ENCODE measurements at places on chromosomes 2 and 18. TPM values are rescaled to one million over a fixed set of nuclear protein-coding genes. Genes with fewer than 3 reads are reported as not detected.

TSPYL6 gene
- not detected for total RNA-seq

GULP1 gene
- 33.6 TPM for total RNA-seq

STAT4 gene
- total RNA-seq: 18.2 TPM

TEKT4 gene
- total RNA-seq: not detected

MPPE1 gene
- 46.2 TPM for total RNA-seq

UPP2 gene
- total RNA-seq: not detected

SCN2A gene
- total RNA-seq: not detected

ATP6V1C2 gene
- not detected for total RNA-seq

DUSP11 gene
- 26.9 TPM for total RNA-seq

SERPINB4 gene
- not detected for total RNA-seq

ASPRV1 gene
- 2.4 TPM for total RNA-seq

POTEJ gene
- total RNA-seq: not detected

CAVIN2 gene
- 14.3 TPM for total RNA-seq

GRCh38 chr2:148653437-148653836 lies 8.9 kb downstream of the EPC2 start:
- DNase-seq: no peak

DNA sequence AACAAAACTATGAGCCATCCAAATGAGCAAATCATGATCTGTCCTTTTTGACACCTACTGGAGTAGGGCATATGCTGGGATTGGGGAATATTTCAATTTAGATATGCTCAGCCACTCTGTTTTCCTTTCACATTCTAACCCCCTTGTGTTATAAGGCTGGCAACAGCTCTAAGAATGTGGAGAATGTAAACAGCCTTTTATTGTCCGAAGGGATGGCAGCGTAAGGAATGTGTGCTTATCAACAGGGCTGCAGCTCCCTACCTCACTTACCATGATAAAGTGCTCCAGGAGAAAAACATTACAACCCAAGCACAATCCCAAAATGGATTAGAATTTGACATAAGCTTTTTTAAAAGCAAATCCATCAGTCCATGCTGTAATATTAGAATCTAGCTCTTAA lies 2.2 kb downstream of the NXPH2 start:
- no peak for DNase-seq

DNA sequence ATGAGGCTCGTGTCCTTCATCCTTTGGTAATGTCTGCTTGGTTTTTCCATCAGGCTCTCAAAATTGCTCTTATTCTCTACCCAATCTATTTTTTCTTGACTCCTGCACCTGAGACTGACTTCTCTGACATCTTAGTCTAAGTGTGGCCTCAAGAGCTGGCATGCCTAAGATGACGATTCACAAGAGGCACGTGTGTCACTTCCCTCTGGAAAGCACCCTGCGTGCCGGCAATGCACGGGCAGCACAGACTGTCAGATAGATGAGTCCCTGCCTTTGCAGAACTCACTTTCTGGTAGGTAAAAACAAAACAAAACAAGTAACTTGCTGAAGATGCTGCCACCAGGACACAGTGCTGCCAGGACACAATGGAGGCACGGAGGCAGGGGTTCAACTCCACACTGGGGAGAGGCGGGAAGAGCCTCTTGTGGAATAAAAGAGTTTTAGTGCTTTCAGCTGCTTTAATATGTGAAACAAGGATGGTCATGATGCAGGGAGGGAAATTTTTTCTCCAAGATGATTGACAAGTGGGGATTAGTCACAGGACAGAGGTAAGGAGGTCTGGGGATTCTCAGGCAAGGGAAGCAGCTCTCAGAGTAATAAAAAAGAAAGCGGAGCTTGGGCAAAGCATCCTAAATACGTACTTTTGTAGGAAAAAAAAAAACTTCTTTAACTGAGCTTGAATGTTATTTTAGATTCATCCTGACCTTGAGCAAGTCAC lies 27.3 kb downstream of the CYB5A start:
- no peak for DNase-seq

DNA sequence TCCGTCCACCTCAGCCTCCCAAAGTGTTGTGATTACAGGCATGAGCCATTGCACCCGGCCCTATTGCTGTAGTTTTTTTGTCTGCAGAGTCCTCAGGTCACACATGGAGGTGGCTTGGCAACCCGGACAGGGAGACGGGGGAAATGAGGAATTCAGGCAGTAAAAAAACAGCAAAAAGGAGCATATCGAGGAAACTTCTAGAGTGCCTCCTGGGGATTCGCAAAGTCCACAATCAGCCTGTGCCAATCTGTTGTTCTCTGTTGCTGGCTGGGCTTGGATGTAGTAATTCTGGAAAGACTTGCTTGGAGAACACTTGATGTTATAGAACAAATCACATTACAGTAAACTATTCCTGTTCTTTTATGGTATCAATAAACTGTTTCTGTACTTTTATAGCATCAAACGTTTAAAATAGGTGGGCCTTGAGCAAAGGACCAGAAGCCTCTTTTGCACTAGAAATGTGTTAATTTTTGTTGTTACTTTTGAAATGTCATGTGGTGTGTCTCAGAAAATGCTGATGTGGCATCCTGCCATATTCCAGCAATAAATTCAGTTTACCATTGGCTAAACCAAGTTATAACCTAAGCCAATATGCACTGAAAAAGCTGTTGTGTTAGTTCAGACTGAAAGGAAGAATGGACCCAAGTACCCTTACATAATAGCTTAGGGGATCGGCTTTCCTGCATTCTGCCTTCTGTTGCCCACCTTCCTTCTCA lies 14.4 kb downstream of the ELAC1 start:
- DNase-seq: no peak

DNA sequence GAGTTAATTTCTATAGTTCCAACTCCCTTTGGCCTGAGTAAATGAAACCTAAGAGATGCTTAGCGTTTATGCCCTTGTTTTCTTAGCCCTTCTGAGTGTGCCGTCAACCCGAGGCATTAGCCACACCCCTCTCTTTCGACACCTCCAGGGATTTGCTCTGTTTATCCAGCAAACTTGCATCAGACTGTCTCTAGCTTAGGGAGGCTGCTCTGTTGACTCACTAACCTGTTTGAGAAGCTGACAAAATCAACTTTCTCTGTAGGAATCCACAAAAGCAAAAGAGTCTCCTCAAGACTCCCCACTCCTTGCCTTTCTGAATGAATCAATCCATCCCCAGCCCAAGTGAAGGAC lies 317.6 kb downstream of the TNS1 start:
- DNase-seq: no peak

DNA sequence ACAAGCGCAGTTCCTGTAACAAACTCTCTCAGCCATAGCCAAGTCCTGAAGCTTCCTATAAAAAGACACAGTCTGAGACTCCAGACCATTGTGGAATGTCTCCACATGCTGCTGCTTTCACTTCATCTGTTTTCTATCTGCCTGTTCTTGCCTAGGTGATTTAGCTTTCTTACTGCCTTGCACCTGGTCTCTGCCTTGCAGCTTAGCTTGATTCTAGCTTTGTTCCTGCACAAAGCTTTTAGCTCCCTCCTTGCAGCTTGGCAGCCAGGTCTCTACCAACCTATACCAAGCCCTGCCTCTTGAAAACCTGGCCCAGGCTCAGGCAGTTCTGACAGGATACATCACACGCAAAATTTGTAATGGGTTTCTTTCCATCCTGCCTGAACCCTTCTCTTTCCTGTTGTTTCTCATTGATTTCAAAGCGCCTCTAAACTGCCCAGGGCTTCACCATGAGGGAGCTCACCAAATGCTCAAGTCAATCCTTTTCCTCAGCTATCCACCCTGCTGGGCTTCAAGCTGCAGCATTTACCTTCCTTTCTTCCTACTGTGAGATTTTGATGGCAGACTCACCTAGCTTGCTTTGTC lies 941.3 kb upstream of the NXPH2 start:
- DNase-seq: no peak

GRCh38 chr18:62044490-62045000 lies 142.3 kb downstream of the PIGN start:
- no peak for DNase-seq

DNA sequence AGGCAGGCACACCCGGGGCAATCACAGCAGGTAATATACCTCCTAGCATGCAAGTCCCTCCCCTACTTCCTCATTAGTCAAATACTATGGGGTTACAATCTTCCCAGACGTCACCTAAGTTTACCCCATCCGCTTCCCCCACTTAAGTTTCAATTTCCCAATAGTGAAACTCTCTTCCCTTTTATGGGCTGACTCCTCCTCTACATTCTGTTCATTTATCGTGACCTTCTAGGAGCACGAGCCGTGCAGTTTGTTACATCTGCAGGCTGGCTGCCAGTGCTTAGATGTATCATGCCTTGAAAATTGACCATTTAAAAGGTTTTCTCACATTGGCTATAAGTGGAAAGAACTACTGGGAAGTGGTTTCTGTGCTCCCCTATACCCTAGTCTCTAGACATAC lies 1357.8 kb upstream of the CRIM1 start:
- DNase-seq: no peak

- DNase-seq: no peak
These were observed 45.9 kb upstream of the TNP1 start for GRCh38 chr2:216905649-216906329.

DNA sequence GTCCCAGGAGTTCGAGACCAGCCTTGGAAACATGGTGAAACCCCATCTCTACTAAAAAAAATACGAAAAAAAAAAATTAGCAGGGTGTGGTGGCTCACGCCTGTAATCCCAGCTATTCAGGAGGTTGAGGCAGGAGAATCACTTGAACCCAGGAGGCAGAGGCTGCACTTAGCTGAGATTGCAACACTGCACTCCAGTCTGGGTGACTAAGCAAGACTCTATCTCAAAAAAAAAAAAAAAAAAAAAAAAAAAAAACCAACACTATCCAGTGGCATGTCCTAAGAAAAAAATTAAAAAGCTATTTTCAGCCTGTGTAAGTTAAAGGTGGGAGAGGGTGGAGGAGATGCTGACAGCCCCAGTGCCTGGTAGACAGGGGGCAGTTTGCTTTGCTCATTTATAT lies 32.2 kb upstream of the REL start:
- DNase-seq: no peak

- no peak for DNase-seq
These were observed 105.3 kb downstream of the PAX3 start for GRCh38 chr2:222193328-222193983.

- no peak for DNase-seq
These were observed 48.5 kb upstream of the MCFD2 start for GRCh38 chr2:46963941-46964673.

DNA sequence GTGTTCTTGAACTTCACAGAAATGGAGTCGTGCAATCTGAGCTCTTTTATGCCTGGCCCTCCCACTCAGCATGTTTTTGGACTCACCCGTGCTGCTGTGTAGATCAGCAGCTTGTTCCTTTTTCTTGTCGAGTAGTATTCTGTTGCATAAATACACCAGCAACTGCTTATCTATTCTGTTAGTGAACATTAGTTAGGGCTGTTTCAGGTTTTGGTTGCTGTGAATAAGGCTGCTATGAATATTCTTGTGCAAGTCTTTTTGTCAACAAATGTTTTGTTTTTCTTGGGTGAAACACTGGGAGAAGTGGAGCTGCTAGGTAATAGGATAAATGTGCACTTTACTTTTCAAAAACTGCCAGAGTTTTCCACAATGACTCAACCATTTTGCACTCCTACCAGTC lies 15.3 kb upstream of the CIDEA start:
- DNase-seq: no peak

GRCh38 chr2:189583227-189584198 lies 2.9 kb upstream of the SLC40A1 start:
- DNase-seq: no peak

DNA sequence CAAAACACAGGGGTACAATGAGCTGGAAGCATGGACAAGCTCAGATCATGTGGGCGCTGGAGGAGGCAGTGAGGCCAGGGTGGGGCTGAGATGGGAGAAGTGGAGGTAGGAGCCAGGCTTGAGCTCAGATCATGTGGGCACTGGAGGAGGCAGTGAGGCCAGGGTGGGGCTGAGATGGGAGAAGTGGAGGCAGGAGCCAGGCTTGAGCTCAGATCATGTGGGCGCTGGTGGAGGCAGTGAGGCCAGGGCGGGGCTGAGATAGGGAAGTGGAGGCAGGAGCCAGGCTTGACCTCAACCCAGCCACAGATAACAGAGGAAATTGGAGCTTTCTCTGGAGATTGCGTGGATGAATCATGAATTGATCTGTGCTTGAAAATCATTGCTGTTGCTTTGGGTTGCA lies 48.3 kb upstream of the TMEM18 start:
- DNase-seq: no peak

DNA sequence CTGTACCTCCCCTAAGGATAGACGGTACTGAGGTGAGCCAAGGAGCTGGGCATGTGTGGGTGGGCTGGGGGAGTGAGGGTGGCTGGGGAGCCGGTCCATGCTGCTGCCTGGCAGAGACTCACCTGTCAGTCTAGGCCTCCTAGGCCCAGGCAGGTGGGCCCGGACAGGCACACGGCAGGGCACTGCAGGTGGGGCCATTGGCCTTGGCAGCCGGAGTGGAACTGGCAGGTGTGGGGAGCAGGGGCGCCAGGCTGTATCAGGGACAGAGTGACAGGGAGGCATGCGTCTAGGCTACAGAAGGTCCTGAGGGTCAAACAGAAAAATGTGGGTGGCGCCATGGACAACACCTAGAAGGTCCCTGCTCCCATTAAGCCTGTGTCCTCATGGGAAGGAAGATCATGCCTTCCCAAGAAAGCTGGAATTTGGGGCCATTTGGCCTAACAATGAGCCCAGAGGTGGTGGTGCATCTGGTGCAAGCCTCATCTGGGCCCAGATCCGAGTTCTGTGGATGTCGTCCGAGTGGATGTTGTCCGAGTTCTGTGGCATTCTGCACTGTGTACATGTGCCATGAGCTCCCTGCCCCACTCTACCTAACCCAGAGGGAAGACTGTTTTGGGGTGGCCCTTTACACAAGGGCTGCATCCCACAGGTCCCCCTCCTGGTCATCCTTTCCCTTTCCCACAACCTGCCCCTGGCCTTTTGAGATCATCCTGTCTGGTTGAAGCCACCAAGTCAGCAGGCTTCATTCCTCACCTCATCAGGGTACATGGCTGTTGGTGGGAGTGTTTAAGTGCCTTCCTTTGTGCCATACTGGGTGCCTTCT lies 249.7 kb downstream of the GLI2 start:
- no peak for DNase-seq

GRCh38 chr2:224335991-224336390 lies 65.9 kb downstream of the FAM124B start:
- no peak for DNase-seq

GRCh38 chr2:2898744-2899143 lies 478.9 kb downstream of the EIPR1 start:
- no peak for DNase-seq

DNA sequence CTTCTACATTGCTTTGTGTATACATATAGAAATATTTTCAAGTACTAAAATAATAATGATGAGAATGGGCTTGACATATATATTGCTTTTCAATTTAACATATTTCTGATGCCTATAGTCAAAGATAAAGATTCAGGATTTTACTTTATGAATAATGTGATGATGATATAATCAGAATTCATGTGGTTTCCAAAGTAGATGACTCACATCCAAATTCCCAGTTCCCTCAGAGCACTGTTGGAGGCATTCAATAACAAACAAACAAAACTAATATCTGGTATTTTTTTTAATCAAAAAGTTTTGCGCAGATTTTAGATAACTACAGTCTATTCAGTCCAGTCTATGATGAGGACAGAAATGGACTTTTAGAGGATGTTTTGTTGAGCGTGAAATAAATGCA lies 2094.5 kb upstream of the CELF4 start:
- DNase-seq: no peak

Measured in Peyer's patch (tissue), 4 donors.